ENCODE measurements at places on chromosomes 16 and 17.

DNA sequence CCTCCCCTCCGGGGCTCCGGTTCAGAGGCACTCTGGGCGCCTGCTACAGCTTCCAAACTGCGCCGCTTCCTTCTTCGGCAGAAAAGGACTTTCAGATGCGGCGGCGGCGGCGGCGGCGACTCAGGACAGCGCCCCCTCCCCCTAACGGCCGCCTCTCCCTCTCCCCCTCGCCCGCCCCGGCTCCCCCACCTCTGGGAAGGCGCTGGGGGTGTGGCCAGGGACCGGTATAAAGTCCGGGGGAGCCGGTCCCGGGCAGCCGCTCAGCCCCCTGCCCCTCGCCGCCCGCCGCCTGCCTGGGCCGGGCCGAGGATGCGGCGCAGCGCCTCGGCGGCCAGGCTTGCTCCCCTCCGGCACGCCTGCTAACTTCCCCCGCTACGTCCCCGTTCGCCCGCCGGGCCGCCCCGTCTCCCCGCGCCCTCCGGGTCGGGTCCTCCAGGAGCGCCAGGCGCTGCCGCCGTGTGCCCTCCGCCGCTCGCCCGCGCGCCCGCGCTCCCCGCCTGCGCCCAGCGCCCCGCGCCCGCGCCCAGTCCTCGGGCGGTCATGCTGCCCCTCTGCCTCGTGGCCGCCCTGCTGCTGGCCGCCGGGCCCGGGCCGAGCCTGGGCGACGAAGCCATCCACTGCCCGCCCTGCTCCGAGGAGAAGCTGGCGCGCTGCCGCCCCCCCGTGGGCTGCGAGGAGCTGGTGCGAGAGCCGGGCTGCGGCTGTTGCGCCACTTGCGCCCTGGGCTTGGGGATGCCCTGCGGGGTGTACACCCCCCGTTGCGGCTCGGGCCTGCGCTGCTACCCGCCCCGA is at the start of gene IGFBP4:
Gene IGFBP4, plus strand, starts transcription at position 255 of the 792 bp plus-strand sequence. Its CDS starts 286 bp downstream, at position 541.
- peak; percentile 90 for DNase-seq

- DNase-seq = no peak
Measured at GRCh38 chr16:73998707-73999106, 297.9 kb upstream of the PSMD7 start.

- DNase-seq = no peak
Measured at GRCh38 chr16:6148361-6148760, 1050.8 kb upstream of the EEF2KMT start.

DNA sequence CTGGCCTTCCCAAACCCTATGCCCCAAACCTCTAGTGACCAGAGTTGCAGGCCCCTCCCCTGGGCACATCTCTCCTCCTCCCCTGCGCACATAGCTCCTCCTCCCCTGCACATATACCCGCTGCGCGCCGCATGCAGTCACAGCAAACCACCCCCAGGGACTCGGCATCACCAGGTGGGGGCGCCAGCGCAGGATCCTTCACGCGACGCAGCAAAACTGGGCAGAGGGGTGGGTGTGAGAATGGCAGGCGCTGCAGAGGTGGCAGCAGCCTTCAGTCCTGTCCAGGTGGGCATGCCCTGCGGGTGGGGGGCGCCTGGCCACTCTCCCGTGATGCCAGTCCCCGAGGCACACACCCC is 5.6 kb downstream of the CORO6 start:
- peak; percentile 96 for DNase-seq

- DNase-seq = peak; percentile 67
Measured at GRCh38 chr17:39166437-39167335, 725 bp upstream of the ARL5C start.

DNA sequence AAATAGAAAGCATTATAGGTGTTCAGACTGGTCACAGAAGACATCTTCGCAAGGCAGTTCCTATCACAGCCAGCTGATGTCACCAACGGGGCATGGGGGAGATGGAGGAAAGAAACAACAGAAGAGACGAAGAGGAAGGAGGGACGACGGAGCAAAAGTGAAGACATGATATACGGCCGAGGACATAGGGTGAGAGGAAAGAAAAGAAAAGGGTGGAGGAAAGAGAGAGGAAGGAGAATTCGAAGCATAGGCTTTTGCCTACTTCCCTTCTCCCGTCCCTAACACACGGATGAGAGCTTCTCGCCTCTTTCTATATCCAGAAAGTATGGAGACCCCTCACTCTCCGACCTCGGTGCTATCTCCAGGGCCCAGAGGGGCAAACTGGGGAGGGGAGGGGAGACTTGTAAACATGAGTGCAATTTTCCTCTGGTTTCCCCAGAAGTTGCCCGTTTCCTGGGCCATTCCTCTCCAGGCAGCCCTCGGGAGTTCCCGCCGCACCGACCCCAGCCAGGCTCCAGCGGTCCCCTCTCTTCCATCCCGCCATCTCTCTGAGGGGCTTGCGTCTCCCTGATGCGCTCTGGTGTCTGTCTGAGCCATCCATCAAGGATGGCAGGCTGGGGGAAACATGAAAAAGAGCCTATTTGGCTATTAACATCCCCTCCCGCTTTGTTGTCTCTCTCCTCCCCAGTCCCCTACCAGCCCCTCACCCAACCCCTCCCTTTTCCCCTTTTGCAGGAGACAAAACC is 26.0 kb downstream of the COPZ2 start:
- DNase-seq = peak; percentile 83

DNA sequence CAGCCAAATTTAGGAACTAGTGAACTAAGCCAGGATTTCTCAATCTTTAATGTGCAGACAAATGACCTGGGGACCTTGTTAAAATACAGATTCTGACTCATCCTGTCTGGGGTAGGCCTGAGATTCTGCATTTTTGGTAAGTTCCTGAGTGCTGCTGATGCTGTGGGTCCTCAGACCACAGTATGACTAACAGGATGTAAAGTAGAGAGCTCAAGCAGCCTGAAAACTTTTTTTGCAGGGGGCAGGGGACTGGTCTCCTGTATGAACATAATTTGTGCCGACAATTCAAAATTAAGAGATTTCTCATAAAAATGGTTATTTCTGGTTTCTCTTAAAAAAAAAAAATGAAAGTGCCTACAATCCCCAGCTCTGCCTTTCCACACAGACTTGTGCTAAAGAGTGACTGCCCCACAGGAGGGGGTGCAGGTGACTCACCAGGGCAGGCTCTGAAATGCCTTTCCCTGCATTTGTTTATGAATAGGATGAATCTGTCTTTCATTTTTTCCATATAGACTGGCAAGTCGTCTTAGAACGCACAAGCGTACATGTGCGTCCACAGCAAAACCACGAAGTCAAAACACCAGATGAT is 271.5 kb downstream of the PHKB start:
- DNase-seq = no peak

GRCh38 chr16:68744744-68745280 is 7.7 kb downstream of the CDH1 start:
- no peak for DNase-seq

DNA sequence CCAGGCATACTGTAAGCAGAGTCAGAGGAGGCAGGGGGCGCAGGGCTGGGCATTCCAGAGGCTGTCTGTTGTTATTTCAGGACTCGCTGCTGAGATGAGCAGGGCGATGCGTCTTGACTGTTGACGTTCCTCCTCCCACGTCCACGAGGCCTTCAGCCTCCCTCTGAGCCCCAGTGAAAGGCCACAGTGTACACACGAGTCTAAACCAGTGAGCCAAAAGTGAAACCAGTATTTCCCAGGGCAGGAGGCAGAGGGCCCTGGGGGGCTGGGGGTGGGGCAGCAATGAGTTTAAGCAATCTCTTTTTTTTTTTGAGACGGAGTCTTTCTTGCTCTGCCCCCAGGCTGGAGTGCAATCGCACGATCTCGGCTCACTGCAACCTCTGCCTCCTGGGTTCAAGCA is 21.5 kb downstream of the SMTNL2 start:
- DNase-seq = no peak

- DNase-seq = no peak
Measured at GRCh38 chr16:48025359-48025758, 130.4 kb downstream of the ABCC12 start.

- DNase-seq = peak; percentile 75
Measured at GRCh38 chr16:70267516-70267915, 15.8 kb upstream of the EXOSC6 start.

DNA sequence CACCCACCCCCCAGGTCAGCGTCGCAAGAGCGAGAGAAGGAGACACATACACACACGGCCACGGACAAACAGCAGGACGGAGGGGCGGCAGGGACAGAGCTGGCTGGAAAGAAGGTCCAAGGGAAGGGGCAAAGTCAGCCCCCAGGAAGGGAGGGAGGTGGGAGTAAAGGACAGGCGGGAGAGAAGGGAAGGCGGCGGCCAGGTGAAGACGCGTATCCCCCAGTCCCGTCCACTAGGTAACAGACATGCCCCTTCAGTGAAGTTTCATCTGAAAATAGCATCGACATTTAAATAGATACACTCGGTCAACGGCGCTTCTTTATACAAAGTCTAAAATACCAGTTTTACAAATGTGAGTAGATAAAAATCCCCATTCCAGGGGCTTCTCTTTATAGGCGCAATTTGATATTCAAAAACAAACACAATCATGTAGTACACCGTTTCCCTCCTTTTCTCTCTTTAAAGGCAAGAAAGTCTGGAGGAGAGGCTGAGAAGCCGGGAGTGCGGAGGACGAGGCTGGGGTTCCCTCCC is 4.5 kb downstream of the CBX8 start:
- no peak for DNase-seq

DNA sequence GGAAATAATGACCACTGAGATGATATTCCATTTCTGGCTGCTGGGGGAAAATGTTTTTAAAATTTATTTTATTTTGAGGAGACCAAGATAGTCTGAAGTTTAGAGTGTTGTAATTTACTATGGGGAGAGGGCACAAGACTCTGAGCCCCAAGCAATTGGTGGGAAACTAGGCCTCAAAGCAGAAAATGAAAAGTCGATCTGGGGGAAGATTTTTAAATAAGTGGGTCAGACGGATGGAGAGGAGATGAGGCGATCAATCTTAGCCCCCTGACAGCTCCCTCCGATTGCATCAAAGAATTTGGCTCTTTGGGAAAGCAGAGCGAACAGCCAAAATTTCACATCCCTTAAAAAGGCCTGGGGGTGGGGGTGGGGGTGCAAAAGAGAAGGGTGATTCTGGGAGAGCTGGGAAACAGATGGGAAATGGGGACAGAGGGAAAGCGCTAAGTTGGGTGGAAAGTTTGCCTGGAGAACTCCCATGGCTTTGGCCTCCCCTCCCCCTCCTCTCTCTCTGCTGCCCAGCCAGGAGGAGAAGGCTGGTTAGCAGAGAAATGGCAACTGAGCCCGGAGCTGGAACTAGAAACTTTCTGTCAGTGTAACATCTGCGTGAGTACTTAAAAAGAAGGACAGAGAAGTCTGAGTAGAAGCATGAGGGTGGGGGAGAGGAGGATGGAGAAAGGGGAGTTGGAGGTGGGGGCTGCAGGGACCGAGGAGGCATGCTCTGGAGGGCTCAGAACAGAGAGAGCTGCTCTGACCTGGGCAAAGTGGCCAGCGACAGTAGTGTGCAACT is 1.4 kb upstream of the HOXB2 start:
- peak; percentile 32 for DNase-seq

DNA sequence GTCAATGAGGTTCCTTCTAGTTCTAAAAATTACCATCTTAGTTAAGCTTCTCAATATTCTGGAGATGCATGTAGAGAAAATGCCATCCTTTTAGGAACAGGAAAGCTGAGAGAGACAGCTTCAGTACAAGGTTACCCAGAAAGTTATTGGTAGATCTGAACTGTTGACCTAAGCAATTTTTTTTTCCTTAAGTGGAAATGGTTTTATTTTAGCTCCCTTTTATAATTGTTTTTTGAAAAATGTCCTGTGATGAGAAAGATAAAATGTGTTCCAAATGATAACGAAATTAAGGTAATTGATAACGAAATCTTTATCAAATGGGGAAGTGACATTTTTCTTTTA is 8.2 kb downstream of the PSMD7 start:
- DNase-seq = no peak

DNA sequence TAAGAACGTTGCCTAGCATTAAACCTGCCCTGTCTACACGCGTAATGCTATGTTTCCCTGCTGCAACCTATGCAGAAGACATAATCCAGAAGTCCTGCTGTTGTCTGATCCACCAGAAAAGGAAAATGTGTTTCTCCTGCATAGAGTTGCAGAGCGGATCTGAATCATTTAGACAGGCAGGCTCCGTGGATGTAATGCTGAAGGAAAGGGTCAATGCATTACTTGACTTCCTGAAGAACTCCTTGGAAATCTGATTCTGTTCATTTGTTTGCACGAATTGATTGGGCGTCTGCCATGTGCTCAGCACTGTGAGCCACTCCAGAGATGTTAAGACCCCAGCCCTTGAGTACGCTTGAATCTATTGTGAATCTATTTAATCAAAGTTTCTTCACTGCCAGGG is 83.4 kb downstream of the FOXL1 start:
- DNase-seq = no peak

DNA sequence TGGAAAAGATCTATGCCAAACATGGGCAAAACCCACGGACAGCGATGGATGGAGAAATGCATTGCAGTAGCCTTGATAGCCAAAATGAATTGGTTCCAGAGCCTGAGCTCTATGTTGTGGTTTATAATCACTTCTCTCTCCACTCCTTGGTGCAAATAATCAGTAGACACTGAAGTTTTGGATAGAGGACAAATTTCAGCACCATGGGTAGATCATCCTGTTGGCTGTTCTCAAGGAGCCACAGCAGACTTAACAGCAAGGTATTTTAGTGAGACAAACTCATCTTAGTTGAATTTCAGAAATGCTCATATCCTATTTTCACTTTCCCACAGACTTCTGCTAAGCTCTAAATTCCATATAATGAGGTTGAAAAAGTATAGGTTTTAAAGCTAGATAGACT is 88.3 kb upstream of the CCL1 start:
- peak; percentile 17 for DNase-seq
